Mesenchymal stem cell (in vitro differentiated cells and primary cell): ENCODE measurements at places on chromosomes 1 and 21.

DNA sequence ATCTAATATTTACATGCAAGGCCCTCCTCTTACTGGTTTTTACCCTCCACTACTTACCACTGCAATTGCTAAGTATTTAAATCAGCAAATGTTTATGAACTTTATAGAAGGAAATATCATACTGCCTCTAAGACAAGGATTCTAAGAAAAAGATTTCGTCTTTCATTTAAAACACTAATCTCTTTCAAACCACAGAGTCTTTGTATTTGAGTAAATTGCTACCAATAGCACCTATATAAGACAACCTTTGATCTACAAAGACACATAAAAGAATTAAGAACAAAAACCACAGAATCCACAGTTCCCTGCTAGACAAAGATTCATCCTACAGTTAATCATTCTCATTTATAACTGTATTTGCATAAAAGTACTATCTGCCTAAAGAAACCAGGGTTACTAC, 37.6 kb downstream of the RNF115 start:
- DNase-seq: no peak

GRCh38 chr1:35564037-35564883, 6.7 kb downstream of the NCDN start:
- peak; percentile 76 for DNase-seq

DNA sequence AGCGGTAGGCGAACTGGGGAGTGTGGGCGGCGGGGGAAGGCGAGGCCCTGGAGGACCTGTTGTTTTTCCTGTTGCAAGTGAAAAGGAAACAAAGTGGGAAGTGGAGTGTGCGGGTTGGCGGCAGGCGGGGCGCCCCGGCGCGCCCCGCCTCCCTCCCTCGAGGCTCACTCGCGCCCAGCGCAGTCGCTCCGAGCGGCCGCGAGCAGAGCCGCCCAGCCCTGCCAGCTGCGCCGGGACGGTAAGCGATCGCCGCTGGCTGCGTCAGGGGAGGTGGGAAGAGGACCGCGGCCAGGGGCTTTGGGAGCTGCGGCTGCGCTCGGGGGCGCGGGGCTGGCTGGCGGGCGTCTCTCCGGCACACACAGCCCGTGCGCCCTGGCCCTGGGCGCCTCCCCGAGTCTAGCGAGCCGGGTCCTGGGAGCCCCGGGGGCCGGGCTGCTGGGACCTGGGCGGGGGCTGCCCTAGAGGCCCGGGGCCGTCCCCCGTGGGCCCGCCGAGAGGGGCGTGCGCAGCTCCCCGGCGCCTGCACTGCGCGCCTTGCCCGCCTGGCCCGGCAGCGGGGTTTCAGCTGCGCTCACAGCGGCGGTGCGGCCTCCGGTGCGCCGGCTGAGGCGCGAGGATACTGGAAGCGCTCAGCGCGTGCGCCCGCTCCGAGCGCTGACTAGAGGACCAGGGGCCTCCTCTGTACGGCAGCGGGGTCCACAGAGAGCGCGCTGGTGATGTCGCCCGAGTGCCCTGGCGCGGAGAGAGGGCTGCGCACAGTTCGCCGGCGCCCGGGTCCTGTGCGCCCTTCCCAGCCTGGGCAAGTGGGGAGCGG, at the start of gene PIK3CD:
Gene PIK3CD (plus strand): TSS at position 167 of the 814 bp plus-strand sequence. CDS start 58,725 bp downstream, outside the sequence.
- peak; percentile 43 for DNase-seq

DNA sequence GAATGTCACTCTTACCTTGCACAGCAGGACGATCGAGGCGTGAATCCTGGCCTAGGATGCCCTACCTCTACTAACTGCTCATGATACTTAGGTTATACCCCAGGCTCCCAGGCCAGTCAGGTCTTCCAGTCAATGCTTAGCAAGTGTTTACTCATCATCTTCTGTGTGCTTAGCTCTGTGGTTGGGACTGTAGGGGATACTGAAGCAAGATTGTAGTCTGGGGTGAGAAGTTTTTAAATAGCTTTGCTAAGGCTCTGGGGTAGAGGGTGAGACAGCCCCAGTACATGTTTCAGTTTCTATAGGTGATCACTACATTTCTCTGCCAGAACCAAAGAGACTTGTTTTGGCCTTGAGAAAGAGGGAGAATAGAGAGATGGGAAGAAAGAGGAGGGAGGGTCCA, 250.8 kb upstream of the KIAA0040 start:
- DNase-seq: no peak

DNA sequence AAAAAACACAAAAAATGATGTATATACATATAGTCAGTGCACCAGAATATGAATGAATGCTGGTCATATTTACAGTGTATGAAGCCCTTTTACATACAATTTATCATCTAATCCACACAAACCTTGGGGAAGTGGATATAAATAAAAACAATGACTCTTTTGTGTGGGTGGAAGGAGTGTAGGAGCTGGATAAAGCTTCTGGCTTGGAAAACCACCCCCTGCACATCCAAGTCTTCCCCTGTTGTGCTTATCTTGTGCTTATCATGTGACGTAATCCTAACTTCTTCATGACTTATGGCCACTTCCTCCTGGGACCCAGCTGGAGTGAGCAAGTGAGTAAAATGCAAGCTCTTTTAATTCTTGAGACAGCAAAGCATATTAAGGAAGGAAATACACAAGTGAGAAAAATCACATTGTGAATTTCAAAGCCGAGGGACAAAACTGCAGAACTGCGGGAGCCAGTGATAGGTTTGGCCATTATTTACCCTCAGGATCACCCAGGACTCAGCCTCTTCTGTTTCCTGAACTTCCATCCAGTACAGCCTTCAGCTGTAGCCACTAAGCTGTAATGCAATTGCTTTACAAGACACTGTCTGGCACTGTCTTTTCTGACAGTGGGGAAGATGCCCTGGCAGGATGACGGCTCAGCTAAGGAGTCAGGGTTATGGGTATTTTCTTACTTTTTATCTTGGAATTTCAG, 104.0 kb upstream of the PPM1J start:
- DNase-seq: peak; percentile 81

DNA sequence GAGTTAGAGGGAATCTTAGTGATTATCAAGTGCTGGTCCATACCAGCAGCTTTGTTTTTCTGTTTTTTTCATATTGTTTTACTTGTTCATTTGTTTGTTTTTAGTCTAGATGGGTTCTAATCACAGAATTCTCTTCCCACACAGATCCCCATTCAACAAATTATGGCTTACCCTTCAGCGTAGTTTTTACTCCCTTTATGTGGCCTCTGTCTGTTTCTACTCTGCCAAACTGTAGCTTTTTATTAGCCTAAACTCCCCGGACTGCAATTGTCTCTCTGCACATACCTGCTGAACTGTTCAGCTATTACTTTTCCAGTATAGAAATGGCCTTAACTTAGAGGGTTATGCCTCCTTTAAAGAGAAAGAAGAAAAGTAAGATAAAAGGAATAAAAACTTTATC, 348.5 kb downstream of the TGFB2 start:
- DNase-seq: no peak

- DNase-seq: no peak
These were observed 192.4 kb downstream of the TGFBR3 start for GRCh38 chr1:91693557-91693956.

DNA sequence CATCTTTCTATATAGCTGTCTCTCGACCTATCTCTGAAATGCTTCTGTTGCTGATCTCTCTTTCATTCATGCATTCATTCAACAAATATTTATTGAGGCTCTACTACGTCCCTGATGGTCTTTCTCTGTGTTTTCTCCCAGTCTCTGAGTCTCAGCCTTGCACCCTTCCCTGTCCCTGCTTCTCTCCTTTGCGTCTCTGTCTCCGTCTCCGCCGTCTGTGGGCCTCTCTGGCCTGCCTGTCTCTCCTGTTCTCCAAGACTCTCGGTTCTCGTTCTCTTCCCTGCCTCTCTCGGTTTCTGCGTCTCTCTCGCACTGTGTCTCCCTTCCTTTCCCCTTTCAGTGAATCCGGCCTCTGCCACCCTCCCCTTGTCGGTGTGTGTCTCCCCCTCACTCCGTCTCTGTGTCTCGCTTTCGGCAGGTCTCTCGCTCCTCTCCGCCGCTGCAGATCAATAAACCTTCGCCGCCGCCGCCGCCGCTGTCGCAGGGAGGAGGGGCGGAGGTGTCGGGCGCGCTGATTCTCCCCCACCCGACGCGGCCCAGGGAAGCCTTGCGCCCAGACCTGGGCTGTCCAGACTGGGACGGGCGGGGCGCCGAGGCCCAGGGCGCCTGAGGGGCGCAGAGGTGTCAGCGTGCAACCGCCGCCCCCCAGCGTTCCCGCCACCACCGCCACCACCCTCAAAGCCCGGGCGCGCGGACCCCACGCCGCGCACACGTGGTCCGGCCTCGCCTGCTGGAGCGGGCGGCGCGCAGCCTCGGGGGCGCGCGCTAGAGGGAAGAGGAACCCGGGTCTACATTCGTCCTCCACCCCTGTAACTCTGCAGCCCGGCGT, 3.0 kb downstream of the EFNA3 start:
- no peak for DNase-seq

GRCh38 chr1:106910798-106911197, 145.7 kb upstream of the PRMT6 start:
- DNase-seq: no peak

- no peak for DNase-seq
These were observed 148.7 kb downstream of the PLA2G4A start for GRCh38 chr1:186977266-186977957.

- no peak for DNase-seq
These were observed 8.2 kb downstream of the HSD3B1 start for GRCh38 chr1:119515221-119515620.

DNA sequence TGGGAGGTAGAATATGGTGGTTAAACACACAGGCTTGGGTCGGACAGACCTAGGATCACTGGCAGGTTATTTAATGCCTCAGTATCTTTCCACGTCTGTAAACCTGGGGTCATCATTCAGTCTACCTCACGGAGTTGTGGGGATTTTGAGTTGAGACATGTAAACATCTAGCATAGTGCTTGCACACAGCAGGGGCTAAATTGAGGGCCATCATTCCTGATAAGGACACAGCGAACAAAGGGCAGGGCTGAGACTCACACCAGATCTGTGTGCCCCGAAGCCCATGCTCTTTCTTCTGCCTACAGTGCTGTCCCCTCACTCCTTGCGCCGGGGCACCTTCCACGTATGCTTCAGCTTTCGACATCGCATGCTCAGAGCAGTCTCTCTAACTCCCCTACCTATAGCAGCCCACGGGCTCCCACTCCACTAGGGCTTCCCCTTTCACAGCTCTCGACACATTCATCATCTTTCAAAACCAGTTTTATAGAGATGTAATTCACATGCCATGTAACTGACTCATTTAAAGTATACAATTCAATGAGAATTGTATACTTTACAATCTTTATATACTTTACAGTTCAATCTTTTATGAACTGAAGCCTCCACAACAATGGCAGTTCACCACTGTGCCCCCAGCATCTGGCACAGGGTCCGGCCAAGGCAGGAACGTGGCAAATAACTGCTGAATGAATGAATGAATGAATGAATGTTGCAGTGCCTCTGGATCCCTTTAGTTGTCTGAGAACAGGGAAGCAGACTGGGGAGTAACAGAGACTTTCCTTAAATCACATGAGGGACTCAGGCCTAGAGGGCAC, 48.0 kb downstream of the GPR161 start:
- no peak for DNase-seq

- no peak for DNase-seq
These were observed 35.3 kb upstream of the BCAR3 start for GRCh38 chr1:93716941-93717368.

DNA sequence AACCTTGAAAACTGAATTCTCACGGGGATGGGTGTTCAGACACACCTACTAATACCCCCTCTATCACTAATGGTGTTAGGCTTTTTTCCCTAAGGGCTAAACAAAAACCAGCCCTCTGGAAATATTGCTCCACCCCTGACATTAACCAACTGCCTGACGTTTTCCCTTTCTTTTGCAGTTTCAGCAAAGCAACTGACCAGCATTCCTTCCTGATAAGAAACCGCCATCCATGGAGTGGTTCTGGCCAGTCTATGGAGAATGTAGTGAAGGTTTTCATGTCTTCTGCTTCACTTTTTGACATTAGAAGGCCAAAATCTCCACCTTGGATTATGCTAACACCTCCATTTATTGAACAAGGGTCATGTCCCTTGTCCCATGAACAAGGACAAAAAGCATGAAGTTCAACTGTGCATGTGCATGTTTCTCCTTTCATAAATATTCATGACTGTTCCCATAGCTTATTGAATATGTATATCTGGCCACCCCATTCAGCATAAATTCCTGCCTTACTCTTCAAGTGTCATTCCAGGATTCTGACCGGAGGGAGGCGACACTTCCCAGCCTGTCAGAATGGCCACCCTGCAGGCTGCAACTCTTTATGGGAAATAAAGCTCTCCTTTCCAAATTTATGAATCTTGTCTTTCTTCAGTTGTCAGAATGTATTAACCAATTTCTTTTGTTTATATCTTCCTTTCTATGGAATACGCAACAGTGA, 314.3 kb downstream of the HHIPL2 start:
- peak; percentile 88 for DNase-seq

- DNase-seq: no peak
These were observed 20.3 kb downstream of the FAM89A start for GRCh38 chr1:231019711-231020110.

DNA sequence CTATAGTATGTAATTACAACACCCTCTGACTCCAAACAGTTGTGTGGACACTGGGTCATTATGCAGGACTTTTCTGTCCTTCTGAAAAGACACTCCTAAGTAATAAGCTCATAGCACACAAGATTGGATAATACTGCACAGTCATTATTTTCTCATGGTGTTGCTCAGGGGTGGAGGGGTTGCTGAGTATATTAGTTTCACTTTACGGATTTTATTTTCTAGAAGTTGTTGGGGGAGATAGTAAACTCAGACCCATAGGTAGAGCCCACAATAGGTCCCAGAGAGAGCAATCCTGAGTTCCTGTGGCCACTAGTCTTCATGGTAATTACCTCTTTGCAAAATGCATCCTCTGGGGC, 53.4 kb downstream of the DUSP10 start:
- DNase-seq: peak; percentile 61

DNA sequence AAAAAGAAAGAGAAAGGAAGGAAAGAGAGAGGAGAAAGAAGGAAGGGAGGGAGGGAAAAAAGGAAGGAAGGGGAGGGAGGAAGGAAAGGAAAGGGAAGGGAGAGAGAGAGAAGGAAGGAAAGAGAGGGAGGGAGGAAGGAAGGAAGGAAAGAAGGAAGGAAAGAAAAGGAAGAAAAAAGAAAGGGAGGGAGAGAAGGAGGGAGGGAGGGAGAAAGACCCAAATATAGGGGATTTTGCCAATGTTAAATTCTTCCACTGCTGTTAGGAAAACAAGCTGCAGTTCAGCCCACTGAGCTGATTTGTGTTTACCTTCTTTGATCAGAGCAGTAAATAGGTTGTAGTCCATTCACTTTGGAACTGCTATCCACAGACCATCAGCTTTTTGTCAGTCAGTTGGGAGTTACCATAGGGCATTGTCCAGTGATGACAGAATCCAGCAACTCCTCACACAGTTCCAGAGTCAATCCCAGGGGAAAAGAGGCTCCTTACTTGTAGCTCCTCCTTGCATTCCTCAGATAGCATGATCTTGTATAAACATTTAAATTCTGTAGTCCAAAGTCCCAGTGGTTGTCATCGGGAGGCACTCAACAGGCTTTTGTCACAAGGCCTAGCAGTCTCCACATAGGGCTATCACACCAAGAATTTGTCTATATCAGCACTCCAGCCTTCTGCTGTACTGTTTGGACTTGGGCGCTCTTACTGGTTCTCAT, 13.5 kb upstream of the PPP1R8 start:
- DNase-seq: peak; percentile 90

DNA sequence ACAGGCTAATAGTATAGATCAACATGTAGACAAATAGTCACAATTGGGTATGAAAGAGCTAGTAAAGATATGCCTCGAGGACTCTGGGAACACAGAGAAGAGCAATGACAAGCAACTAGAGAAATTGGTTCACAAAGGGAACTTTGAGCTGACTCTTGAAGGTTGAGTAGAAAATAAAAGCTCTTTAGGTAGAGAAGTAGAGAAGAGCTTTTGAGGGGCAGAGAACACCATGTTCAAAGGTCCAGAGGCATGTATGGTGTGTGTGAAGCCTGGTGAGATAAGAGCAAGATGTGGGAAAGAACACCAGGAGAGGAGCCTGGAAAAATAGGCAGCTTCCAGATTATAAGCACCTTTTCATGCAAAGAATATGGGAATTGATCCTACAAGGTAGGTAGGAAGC, 109.7 kb upstream of the MAGI3 start:
- DNase-seq: no peak
